Uterine smooth muscle cell (primary cell): ENCODE measurements at places on chromosomes 6 and 20. TPM values are rescaled to one million over a fixed set of nuclear protein-coding genes. Genes with fewer than 3 reads are reported as not detected.

ATP6V1G2 gene
- 2.0 and 3.0 TPM in 2 replicates for total RNA-seq

GDAP1L1 gene
- not detected in 2 replicates for total RNA-seq

OR12D3 gene
- total RNA-seq, result not detected in 2 replicates

VNN1 gene
- under 0.01 TPM in 1 of 2 replicates, not detected in the other for total RNA-seq

LY6G6F gene
- not detected in 2 replicates for total RNA-seq

FAM217B gene
- 3.2 and 4.1 TPM in 2 replicates for total RNA-seq

PPARD gene
- 10.4 and 15.5 TPM in 2 replicates for total RNA-seq

ACOT8 gene
- 33.4 and 41.5 TPM in 2 replicates for total RNA-seq

MOG gene
- not detected in 2 replicates for total RNA-seq

HTR1E gene
- under 0.01 and 0.12 TPM in 2 replicates for total RNA-seq

DLK2 gene
- total RNA-seq, result 0.66 and 1.1 TPM in 2 replicates

BMP2 gene
- total RNA-seq, result 5.0 and 13.5 TPM in 2 replicates

EYA4 gene
- total RNA-seq, result 13.7 and 14.5 TPM in 2 replicates

PNRC1 gene
- total RNA-seq, result 19.1 and 47.4 TPM in 2 replicates

TEAD3 gene
- total RNA-seq, result 12.5 and 14.2 TPM in 2 replicates

TRIM15 gene
- not detected in 2 replicates for total RNA-seq

FERMT1 gene
- total RNA-seq, result 5.2 and 7.7 TPM in 2 replicates

BPIFA1 gene
- total RNA-seq, result not detected in 2 replicates

ADGRF5 gene
- total RNA-seq, result under 0.01 TPM in 2 replicates

DEF6 gene
- 0.87 and 0.89 TPM in 2 replicates for total RNA-seq

GATA5 gene
- 0.33 and 0.50 TPM in 2 replicates for total RNA-seq

ADGRF4 gene
- total RNA-seq, result 0.12 and 0.33 TPM in 2 replicates

DCDC2 gene
- total RNA-seq, result 1.1 and 6.1 TPM in 2 replicates

RWDD2A gene
- 2.9 and 5.5 TPM in 2 replicates for total RNA-seq

RSPH3 gene
- 3.5 and 6.6 TPM in 2 replicates for total RNA-seq

ULBP2 gene
- 2.6 and 4.1 TPM in 2 replicates for total RNA-seq

CAP2 gene
- total RNA-seq, result 8.9 and 12.1 TPM in 2 replicates

HLA-DQB2 gene
- not detected in 2 replicates for total RNA-seq

ADGRB3 gene
- total RNA-seq, result under 0.01 and 0.11 TPM in 2 replicates

ARFGEF2 gene
- total RNA-seq, result 46.6 and 54.4 TPM in 2 replicates

B3GAT2 gene
- total RNA-seq, result under 0.01 TPM in 2 replicates

PLAGL1 gene
- 9.0 and 11.4 TPM in 2 replicates for total RNA-seq

DDAH2 gene
- 39.3 and 81.0 TPM in 2 replicates for total RNA-seq

PNPLA1 gene
- total RNA-seq, result not detected in 2 replicates

CLPSL2 gene
- not detected in 2 replicates for total RNA-seq

FAXC gene
- total RNA-seq, result 1.2 TPM in 2 replicates

PGC gene
- total RNA-seq, result not detected in 2 replicates

MMUT gene
- 26.2 and 27.9 TPM in 2 replicates for total RNA-seq

RBPJL gene
- not detected in 2 replicates for total RNA-seq

MATN4 gene
- total RNA-seq, result 0.11 TPM in 1 of 2 replicates, not detected in the other

TRAM2 gene
- total RNA-seq, result 40.5 and 61.6 TPM in 2 replicates

TENT5A gene
- total RNA-seq, result 30.1 and 56.0 TPM in 2 replicates

SLC52A3 gene
- 0.12 TPM in 1 of 2 replicates, not detected in the other for total RNA-seq

DLL1 gene
- 1.00 and 1.3 TPM in 2 replicates for total RNA-seq
